ENCODE measurements at places on chromosomes 1 and 21. TPM values are rescaled to one million over a fixed set of nuclear protein-coding genes. Genes with fewer than 3 reads are reported as not detected.

LEMD1 gene
- total RNA-seq, result not detected

ALG6 gene
- 11.7 TPM for total RNA-seq

FAM43B gene
- not detected for total RNA-seq

ASAP3 gene
- 35.7 TPM for total RNA-seq

DAP3 gene
- 117 TPM for total RNA-seq

SPOCD1 gene
- total RNA-seq, result 47.0 TPM

HLX gene
- 43.8 TPM for total RNA-seq

MTARC2 gene
- 1.2 TPM for total RNA-seq

NCDN gene
- total RNA-seq, result 33.2 TPM

LEFTY2 gene
- total RNA-seq, result not detected

C1orf167 gene
- total RNA-seq, result not detected

CYP4X1 gene
- total RNA-seq, result not detected

TRAPPC10 gene
- total RNA-seq, result 12.1 TPM
